ENCODE measurements at places on chromosomes 6 and 20. TPM values are rescaled to one million over a fixed set of nuclear protein-coding genes. Genes with fewer than 3 reads are reported as not detected.

DSP gene
- 2.8 TPM for total RNA-seq

GPR6 gene
- not detected for total RNA-seq

NKAIN4 gene
- total RNA-seq: not detected

RIMS4 gene
- total RNA-seq: 0.44 TPM

TFAP2C gene
- 1.1 TPM for total RNA-seq

MCM9 gene
- 16.0 TPM for total RNA-seq

All from subcutaneous adipose tissue (tissue), 4 donors.